ENCODE measurements at places on chromosomes 13 and 19.

DNA sequence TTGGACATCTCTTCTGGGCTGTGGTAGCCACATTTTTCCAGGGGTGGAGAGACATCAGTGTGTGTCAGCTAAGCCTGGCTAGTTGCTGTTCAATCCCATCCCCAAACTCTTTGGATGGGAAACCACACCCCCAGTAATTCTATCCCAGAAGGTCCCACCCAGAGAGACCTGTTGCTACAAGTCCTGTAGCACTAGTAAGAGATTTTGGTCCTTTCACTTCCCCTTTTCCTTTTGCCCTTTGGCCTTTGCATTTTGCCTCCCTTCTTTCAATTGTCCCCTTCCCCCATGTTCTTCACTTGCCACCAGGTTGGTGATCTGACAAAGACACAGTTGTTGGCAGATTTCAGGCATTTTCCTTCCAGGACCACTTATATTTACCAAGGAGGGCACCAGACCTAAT, 3.8 kb downstream of the CBY2 start:
- no peak for DNase-seq

DNA sequence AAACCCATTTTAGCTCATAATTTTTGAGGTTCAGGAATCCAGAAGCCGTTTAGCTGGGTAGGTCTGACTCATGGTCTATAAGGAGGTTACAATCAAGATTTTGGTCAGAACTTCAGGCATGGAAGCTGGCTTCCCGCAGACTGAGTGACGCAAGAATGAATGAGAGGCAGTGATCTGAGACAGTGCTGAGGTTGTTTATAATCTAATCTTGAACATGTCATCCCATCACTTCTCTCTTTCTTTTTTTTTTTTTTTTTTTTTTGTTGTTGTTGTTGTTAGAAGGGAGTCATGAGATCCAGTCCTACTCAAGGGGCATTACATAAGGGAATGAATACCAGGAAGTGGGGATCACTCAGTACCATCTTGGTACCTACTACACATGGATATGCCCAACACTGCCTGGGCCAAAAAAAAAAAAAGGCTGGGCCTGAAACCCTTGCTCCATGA, 217.4 kb downstream of the DLEU7 start:
- no peak for DNase-seq

- DNase-seq: peak; percentile 59
Observed at GRCh38 chr19:45498411-45499195, at the start of gene PPM1N. Gene PPM1N (plus strand): TSS chr19:45498443. CDS start chr19:45498473, 30 bp downstream.

DNA sequence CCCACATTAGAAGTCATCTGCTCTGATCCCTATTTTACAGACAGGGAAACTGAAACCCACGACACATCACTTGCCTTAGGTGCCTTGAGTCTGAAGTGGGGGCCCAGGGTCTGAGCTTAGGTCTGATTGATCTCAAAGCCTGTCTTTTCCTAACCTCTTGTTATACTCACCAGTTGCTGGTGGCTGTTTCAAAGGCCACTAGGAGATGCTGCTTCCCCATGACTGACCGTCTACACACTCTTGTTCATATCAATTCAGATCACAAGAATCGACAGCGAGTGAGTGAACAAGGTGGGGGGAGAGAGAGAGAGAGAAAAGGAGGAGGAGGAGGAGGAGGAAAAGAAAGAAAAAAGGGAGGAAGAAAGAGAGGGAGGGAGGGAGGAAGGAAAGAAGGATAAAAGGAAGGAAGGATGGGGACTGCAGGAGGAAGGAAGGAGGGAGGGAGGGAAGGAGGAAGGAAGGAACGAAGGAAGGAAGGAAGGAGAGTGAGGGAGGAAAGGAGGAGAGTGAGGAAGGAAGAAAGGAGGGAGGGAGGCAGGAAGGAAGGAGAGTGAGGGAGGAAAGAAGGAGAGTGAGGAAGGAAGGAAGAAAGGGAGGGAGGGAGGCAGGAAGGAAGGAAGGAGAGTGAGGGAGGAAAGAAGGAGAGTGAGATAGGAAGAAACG, 3.3 kb downstream of the OR10H1 start:
- DNase-seq: no peak

GRCh38 chr19:48480183-48480557, 11.0 kb downstream of the CYTH2 start:
- no peak for DNase-seq

GRCh38 chr13:27578121-27579030, 42.0 kb downstream of the LNX2 start:
- no peak for DNase-seq

DNA sequence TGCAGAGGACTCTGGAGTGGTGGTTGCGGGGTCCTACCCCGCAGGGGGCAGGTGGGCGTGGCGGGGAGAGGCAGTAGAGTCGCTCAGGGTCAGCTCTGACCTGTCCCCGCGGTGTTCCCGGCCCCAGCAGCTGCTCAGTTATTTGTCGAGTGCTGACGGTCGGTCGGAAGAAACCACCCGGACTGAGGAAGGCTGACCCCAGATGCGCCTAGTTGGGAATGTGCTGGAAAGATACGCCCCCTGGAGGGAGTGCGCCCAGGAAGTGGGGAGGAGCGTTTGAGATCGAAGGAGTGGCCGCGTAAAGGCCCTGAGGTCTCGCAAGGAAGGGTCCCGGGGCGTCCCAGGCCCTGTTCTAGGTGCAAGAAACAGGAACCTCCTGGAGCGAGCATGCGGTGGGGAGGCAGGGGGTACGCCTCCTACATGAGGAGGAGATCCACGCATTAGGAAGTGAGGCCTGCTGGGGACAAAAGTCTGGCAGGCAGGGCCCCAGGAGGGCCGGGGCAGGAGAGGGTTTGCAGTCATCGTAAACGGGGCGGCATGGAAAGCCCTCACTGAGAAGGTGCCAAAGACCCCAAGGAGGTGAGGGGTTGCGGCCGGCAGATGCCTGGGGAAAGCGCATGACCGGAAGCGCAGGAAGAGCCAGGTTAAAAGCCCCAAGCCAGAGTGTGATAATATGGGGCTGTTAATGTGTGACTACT, 9.2 kb downstream of the CCDC8 start:
- no peak for DNase-seq

GRCh38 chr19:23439623-23440022, 44.4 kb upstream of the ZNF91 start:
- no peak for DNase-seq
